ENCODE measurements at places on chromosomes 13 and 19. TPM values are rescaled to one million over a fixed set of nuclear protein-coding genes. Genes with fewer than 3 reads are reported as not detected.

GRCh38 chr19:46898731-46899130 is 37.9 kb downstream of the ARHGAP35 start:
- no peak for DNase-seq

FUT1 gene
- 0.99 TPM for total RNA-seq

ZNF667 gene
- 4.6 TPM for total RNA-seq

DNA sequence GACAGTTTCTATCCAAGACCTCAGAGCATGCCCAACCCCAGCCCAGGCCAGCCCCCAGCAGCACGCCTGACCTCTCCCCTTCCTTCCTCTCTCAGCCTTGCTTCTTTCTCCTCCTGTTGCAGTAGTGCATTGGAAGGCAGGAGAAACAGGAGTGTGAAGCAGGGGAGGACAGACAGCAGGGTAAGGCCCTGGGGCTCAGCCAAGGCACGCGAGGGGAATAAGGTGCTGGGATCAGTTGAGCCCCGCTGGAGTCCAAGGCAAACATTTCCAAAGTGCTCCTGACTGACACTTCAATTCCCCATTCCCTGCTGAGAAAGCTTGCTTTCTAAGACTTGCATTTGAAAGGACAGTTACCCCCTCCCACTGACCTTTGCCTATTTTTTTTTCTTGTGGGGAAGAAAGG is 73.1 kb upstream of the OLFM4 start:
- DNase-seq: no peak

GRCh38 chr19:35908010-35908441 is at the start of gene TYROBP:
TYROBP (minus strand) TSS chr19:35908295; CDS start chr19:35908228, 67 bp downstream.
- no peak for DNase-seq

- DNase-seq: no peak
Observed at GRCh38 chr13:49319551-49319950, 71.8 kb downstream of the CDADC1 start.

CEACAM3 gene
- total RNA-seq: not detected

DNA sequence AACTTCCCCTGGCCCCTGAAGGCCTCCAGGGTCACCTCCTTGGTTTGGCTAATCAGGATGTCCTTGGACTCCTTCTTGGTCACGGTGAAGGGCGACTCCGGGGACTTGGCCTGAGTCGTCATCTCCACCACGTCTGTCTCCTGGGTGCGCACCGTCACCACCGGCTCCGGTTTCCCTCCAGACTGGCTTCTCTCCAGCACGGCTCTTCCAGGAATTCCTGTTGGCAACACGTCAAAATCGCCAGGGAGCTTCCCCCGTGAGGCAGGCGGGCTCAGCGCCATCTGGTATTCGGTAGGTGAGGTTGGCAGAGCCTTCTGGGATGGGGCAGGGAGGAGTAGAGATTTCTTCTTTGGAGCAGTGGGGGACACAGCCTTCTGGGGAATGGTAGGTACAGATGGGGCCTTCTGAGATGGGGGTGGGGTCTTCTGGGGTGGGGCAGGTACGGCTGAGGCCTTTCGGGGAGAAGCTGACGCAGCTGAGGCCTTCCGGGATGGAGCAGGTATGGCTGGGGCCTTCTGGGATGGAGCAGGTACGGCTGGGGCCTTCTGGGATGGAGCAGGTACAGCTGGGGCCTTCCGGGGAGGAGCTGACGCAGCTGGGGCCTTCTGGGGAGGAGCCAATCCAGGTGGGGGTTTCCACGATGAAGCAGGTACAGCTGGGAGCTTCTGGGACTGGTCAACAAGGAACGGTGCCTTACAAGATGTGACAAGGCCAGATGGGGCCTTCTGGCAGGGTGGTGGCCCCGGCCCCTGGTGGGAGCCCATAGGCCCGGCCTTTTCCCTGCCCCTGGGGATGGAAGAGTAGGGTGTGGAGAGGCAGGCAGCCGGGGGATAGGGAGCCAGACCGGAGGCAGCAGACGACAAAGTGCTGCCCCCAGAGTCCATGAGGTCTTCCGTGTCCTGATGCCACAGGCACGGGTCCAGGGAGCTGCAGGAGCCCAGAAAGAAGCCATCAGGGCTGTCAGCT is 3.8 kb downstream of the GARIN5B start:
- no peak for DNase-seq

DNA sequence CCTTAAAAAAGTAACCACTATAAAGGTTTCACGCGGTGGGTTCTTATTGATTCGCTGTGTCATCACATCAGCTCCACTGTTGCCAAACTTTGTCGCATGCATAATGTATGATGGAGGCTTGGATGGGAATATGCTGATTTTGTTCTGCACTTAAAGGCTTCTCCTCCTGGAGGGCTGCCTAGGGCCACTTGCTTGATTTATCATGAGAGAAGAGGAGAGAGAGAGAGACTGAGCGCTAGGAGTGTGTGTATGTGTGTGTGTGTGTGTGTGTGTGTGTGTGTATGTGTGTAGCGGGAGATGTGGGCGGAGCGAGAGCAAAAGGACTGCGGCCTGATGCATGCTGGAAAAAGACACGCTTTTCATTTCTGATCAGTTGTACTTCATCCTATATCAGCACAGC is 30.6 kb downstream of the FGF9 start:
- no peak for DNase-seq

DNA sequence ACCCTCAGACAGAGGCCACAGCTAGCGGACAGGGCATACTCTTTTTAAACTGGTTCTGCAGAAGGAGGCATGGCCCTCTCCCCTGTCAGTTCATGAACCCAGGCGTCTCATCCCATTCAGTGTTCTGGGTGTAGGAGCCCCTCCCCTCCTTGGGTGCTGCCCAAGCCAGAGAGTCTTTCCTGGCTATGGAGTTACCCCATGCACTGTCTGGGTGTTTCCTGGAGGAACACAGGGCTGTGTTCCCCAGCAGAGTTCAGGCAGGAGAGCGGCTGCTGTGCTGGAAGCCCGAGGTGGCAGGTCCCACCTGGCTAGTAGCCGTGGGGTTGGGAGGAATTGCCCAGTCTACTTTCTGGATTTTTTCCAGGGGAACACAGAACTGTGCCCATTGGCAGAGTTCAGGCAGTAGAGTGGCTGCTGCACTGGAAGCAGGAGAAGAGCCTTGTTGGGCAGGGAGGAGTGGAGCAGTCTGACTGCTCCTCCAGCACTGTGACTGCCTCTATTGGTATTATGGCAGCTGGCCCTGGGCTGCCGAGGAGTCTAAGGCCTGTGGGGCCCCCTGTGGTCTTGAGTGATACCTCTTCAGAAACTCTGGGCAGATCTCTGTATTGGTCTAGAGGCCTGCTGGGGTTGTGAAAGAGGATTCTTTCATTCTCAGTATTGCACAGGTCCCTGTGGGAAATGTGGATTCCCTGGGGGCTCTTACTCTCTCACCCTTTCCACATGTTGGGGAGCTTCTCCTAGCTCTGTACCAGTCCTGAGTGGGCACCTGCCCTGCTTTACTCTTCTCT is 168.3 kb downstream of the PCDH20 start:
- no peak for DNase-seq

GRCh38 chr13:87198371-87198770 is 472.8 kb upstream of the SLITRK5 start:
- no peak for DNase-seq

DNA sequence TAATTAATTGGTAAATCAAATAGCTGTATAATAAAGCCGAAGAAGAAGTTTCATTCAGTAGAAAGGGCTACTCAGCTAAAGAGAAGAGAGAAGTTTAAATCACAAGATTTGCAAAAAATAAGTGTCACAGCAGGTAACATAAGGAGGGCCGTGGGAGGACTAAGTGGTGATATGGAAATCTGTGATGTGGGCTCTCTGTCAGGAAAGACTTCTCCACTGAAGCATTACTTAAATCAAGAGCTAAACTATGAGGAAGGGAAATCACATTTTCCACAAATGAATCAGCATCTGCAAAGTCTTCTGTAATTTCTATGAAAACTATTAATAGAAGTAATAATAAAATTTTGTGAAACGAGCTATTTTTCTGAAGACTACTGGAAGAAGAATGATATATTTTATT is 153.8 kb downstream of the PCDH9 start:
- DNase-seq: no peak

DNA sequence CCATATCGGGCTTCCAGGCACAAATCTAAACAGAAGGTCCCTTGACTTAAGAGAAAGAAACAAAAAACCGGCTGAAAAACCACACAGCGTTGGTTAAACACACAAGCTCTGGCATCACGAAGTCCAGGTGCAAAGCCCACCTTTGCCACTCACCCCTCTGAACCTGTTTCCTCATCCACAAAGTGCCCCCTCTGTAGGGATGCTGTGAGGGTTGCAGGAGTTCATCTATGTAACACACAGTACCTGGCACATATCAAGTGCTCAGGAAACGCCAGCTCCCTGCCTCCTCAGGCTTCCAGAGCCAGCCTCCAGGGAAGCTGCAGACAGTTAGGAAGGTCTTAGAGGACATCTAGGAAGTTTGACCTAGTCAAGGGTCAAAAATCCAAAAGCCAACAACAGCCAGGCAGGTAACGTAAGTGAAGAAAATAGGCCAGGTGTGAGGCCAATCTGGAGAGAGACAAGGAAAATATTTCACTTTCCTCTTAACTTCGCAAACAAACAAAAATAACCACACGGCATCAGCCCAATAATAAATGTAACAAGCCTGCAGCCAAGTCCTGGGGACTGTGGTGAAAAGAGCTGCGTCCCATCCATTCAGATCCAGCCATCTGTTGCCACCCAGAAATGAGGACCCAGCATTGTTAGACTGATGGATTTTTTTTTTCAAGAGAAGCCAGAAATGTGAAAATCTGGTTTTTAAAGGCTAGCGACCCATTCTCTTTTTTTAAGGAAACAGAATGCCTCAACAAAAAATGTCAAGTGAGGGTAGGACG is 10.0 kb downstream of the KDELR1 start:
- no peak for DNase-seq

All from thoracic aorta (tissue), 2 donors.